Fibroblast of skin of right quadriceps (primary cell): ENCODE measurements at places on chromosomes 2 and 18.

GRCh38 chr18:23225503-23225902, 90.2 kb downstream of the CABLES1 start:
- peak; percentile 98 for DNase-seq

DNA sequence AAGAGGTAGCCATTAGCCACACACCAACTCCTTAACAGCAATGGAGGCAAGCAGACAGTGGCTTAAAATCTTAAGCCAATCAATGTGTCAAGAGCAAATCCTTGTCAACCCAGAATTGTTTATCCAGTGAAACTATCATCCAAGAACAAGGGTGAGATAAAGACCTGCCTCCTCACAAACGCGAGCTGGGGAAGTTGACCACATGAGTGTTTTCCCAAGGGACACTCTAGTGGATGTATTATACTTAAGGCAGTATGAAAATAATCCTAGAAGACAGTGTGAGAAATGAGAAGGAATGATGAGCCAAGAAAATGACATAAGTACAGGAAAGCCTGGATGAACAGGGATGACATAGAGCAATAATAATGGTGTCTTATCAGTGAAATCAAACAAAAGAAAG, 209.6 kb downstream of the TWIST2 start:
- peak; percentile 18 for DNase-seq

DNA sequence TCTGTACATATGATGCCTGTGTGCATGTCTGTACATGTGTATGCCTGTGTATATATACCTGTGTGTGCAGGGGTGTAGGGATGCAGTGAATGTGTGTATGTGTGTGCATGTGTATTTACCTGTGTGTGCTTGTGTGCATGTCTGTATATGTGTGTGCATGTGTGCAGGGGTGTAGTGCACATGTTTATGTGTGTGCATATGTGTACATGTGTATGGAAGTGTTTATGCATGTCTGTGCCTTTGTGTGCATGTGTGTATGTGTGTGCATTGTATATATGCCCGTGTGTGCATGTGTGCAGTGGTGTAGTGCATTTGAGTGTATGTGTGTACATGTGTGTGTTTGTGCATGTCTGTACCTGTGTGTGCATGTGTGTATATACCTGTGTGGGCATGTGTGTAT, 51.0 kb upstream of the TMEM18 start:
- no peak for DNase-seq

- DNase-seq, result no peak
These were observed 1133.6 kb upstream of the ZEB2 start for GRCh38 chr2:145653553-145653952.

GRCh38 chr18:69000366-69000765, 202.5 kb downstream of the CCDC102B start:
- no peak for DNase-seq

GRCh38 chr2:216516730-216517350, 18.2 kb downstream of the RPL37A start:
- DNase-seq, result peak; percentile 53

DNA sequence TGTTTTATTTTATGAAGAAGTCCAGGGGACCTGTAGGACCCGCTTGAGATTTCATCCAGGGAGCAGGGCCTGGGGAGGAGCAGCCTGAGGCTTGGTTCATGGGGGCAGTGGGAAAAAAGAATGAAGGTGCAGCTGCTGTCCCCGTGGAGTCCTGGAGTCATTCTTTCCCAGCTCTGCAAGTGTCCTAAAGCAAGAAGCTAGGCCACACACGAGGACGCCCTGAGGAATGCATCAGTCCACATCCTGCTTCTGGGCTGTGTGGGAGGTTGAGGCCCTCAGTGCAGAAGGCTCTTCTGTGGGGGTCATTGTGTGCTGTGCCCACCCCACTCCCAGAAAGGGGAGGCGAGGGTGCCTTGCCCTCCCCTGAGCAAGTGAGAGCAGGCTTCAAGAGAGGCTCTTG, 179.9 kb upstream of the HS6ST1 start:
- no peak for DNase-seq

DNA sequence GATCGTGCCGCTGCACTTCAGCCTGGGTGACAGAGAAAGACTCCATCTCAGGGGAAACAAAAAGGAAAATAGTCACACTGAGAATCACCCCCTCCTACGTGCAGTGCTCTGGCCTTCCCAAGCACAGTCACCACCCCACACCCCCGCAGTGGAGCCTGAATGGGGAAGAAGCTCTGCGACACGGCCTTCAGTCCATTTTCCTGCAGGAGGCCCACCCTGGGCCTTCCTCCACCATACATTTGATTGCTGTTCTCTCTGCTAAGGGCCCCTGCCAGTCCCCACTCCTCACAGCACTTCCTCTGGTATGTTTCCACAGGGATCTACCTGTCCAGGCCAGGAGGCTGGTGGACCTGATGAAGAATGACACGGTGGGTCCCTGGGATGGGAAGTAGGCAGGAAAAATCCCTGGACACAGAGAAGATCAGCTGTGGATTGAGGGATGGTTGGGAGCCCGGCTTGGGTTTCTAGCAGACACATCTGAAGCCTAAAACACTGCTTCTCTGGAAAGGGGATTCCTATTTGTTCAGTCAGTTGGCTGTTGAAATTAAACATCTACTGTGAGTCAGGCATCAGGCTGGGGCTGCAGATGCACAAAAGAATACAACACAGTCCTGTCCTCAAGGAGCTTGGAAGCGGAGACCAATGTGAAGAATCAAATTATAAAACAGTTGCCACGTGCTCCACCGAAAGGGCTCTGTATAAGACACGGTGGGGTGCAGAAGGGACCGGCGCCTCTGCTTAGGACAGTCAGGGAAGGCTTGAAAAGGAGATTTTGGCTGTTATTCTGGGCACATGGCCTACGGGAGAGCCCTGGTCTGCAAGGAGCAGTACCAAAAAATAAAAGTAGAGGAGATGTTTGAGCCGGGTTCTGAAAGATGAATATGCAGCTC, 82.2 kb downstream of the PLB1 start:
- no peak for DNase-seq

DNA sequence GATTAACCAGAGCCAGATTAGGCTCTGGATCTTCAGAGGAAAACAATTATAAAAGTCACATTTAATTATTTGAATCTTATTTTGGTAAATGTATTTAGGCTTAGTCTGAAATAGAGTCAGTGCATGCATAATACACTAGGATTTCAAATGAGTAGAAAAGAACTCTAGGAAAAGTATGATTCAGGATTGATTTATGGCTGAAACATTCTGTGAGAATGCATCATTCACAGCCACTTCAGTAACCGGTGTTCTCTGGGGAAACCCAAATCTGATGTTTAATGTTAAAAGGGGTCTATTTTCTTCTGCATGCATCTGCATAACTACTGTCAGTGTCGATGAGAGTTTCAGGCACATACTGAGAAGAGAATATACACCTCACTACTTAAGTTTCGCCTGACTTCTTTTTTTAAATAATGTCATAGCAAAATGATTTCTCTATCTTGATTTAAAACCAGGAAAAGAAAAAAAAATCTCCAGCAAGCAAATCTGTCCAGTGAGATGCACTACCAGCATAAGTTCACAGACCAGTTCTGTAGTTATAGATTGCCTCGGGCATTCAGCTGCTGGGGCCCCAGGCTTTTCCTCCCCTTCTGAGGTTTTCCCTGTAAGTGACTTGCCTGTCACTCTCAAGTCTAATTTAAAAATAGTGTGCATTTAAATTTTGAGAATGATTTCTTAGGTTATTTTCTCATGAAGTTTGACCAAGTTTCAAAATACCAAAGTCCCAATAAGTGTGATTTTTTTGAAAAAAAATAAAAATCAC, 501.5 kb downstream of the NR4A2 start:
- DNase-seq, result no peak

- no peak for DNase-seq
These were observed 84.5 kb downstream of the POU3F3 start for GRCh38 chr2:104938231-104938941.

- no peak for DNase-seq
These were observed 26.6 kb downstream of the NHEJ1 start for GRCh38 chr2:219133976-219134375.

DNA sequence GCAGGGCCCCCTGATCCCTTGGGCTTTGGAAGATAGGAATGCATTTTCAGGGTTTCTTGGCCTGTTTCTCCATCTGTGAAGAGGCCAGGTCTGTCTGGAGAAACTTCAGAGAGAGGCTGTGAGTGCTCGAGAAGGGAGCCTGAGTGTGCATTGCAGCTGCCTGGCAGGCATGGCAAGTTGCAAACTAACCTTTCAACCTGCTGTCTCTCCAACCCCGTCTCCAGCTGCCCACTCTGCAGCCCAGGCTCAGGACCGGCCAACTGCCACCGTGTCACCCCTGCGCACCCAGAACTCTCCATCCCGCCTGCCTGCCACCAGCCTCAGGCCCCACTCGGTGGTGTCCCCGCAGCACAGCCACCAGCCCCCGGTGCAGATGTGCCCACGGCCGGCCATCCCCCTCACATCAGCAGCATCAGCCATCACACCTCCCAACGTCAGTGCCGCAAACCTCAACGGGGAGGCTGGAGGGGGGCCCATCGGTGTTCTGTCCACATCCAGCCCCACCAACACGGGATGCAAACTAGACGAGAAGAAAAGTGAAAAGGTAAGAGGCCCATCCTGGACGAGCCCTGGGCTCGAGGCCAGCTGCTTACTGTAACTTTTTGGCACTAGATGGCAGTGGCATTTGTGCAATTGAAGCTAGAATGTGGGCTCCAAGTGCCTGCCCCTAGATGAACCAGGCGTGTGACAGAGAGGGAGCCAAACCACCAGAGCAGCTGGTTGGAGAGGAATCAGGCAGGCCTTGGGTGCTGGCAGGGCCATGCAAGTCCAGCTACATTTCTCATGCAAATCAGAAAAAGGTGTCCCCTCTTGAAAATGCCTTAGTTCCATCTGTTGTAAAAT, 164.6 kb downstream of the SEPTIN10 start:
- DNase-seq, result no peak

- DNase-seq, result peak; percentile 20
These were observed 522.0 kb downstream of the PLCL1 start for GRCh38 chr2:198326431-198326830.

DNA sequence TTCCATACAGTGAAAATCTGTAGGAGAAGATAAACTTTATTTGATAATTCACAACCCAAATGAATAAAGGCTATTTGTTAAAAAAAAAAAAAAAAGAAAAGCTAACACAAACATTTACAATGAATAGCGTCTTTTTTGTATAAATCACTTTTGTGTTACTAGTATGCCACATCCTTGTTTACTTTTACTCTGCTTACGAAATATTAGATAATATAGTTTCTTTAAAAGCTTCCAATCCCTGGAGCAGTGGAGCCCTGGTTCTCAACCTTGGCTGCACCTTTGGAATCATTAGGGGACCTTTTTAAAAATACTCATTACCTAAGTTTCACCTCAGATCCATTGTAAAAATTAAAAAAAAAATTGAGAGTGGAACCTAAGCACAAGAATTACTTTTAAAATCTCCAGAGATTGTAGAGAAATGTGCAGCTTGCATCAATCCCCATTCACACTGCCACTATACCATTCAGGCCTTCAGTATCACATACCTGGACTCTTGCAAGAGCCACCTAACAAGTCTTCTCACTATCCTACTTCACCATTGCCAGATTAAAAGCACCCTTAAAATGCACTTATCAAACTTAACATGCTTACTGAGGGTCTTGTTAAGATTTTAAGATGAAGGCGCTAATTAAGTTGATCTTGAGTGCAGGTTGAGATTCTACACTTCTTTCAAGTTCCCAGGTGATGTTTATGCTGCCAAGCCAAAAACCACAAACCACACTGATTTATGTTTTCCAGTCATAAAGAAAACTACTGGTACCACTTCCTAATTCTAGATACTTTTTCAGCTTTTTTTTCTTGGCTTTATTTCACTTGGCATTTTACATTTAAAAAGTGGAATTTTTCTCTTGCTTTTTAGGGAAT, 59.7 kb upstream of the ZC3H15 start:
- DNase-seq, result no peak

GRCh38 chr2:201987426-201987825, 46.2 kb upstream of the FZD7 start:
- no peak for DNase-seq

- DNase-seq, result no peak
These were observed 256.5 kb downstream of the MYCN start for GRCh38 chr2:16196687-16197503.

- DNase-seq, result peak; percentile 59
These were observed 360.2 kb downstream of the ALK start for GRCh38 chr2:29561181-29561580.

- peak; percentile 82 for DNase-seq
These were observed 201.2 kb downstream of the NBAS start for GRCh38 chr2:15359716-15360531.

DNA sequence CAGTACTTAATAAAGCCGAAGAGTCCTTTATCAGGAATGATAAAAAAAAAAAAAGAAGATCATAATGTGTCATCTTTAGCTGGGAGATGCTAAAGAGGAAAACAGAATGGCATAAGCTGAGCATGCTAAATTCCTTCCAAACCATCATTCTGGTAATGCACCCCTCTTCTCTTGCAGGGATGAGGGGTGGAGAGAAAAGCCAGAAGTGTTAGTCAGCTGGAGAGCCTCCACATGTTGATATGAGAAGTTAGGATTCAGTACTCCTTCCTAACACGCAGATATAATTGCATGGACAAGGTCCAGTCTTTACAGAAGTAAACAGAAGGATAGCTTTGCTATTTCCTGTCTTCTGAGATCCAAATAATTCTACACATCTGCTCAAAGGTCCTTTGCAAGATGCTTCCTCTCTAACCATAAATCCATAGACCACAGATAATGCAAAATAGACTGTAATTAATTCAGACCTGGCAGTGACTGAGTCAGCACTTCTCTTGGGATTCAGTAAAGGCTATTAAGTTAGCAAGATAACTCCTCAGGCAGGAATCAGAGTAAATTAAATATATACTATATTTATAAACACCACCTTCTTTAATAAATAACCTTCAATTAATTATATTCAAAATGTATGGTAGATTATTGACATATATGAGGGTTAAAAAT, 930.0 kb upstream of the KLHL29 start:
- peak; percentile 77 for DNase-seq

DNA sequence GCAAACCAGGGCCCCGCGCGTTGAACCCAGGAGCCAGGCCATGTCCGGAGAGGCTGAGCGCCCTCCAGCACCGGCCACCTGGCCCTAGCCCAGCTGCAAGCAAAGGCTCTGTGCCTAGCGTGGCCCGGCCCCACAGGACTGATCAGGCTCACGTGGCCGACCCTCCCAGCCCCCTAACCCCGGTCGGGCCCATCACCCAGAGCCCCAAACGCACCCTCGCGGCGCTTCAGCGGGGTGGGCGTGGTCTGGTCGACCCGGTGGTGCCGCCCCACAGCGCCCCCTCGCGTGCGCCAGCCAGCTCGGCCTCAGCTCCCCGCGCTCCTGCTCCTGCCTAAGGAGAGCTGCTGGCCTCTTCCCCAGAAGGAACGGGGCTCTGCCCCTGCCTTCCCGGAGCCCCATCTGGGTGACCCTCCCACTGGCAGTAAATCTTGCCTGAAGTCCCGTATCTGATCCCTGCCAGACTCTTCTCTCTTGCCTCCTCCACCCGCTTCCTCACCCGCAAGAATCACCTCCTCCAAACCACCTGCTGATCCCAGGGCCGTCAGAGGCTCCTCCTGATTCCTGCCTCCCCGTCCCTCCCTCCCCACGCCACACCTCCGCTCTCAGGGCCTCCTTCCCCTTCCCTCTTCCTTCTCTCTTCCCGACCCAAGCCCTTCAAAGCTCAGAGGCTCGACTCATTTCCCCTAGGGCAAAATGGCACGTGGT, 12.3 kb upstream of the TEX51 start:
- DNase-seq, result peak; percentile 25
